Stimulated activated CD4-positive, alpha-beta T cell treated with anti-CD3 and anti-CD28 coated beads, Interleukin-12 subunit alpha, Interleukin-12 subunit beta, amount 100 ng/mL, for 24 hours (primary cell): ENCODE measurements at places on chromosomes 16 and 17.

DNA sequence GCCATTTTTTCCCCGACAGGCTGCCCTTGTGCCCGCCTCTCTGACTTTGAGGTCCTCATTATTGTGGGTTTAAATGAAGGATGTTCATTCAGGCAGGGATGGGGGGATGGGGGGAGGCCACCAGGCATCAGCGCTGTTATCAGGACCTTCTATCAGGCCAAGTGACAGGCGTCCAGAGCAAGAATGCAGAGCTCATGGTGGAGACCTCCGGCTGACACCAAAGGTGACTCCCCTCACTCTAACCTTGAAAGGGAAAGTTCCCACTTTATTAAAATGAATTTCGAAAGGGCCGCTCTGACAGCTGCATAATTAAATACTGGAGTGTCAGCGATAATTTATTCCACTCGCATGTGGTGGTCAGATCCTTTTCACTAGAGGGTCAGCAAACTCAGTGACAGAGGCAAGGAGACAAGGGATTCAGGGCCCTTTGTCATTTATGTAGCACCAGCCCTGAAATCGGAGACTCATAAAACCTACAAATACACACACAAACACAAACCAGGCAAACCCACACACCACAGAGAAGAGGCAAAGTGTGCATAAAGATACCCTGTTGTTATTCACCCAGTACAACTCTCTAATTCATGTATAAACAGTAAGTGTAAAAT lies 436.0 kb downstream of the MAF start:
- DNase-seq: no peak

DNA sequence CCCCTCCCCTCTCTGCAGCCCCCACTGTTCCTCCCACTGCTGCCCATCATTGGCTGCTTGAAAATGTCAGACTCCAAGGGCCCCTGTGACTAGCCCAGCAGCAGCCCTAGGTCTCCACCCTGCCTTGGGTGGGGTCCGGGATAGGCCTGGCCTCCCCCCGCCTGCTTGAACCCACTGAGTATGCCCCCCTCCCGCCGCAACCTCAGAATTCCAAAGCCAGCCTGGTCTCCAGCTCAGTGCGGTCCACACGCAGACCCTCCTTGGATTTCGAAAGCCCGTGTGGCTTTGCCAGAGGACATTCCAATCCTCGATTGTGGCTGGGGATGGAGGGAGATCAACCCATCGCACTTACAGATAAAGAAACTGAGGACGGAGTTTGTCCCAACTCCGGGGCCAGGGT lies 6.4 kb downstream of the DPEP1 start:
- DNase-seq: no peak

GRCh38 chr17:82529914-82530300 lies 10.4 kb downstream of the FOXK2 start:
- DNase-seq: no peak

DNA sequence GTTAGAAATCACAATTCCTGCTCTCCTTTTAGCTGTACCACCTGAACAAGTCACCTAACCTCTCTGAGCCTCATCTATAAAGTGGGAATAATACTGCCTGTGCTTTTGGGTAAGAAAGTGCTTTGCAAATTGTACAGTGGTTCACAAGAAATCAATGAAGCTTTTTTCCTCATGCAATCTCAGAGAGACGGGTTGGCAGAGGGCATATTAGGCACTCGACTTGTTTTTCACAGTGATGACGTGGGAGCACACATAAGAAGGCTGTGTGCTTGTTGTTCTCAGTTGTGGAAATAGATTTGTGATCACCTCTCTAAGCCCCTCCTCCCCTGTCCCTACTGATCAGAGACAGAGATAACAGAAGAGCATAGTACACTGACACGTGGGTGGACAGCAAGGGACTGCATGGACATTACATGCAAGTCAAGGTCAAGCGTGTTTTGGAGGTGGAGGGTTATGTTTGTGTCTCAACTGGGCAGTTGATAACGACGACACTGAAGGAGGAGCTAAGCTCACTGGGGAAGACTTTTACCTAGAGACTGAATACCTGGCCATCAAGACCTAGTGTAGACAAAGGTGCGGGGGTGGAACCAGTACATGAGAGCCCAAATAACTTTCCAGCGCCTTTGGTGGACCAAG lies 1.7 kb upstream of the GPT2 start:
- no peak for DNase-seq

- DNase-seq: no peak
Observed at GRCh38 chr17:14459955-14460354, 159.1 kb downstream of the HS3ST3B1 start.

DNA sequence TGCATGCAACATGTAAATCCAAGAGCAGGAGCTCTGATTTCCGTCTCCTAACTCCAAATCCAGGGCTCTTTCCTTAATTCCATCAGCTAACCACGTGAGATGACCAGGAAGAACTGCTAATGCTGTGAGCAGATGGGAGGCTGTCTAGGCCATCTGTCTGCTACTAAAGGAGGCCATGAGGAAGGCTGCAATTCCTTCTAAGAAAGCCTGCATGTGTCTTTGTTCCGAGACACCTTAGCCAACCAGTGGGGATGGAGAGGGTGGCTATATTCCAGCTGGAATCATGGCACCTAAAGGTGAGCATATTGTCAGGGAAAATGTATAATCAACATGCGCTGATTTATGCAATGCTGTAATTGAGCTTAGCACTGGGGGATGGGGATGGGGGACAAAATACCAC lies 267.2 kb upstream of the CDH5 start:
- DNase-seq: no peak

- DNase-seq: no peak
Observed at GRCh38 chr17:55693254-55694216, 29.1 kb downstream of the TMEM100 start.

DNA sequence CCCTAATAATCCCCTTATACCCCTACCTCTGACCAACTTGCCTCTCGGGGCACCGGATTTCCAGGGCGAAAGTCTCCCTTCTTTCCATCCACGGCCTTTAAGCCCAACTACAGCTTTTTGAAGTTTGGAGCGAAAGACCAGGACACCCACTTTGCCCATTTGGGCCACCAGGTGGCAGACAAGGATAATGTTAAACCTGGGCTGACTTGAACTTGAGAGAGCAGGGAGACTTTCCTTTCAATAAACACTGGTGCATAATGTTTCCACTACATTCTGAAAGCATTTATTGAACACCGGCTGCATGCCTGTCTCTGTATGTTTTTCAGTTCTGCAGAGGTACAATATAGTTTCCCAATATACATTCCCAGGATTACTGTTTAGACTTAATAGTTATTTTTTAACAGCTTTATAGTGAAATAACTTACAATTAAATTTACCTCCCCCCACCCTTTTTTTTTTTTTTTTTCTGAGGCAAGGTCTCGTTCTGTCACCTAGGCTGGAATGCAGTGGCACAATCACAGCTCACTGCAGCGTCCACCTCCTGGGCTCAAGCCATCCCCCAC lies 6.9 kb upstream of the CES3 start:
- peak; percentile 45 for DNase-seq

- no peak for DNase-seq
Observed at GRCh38 chr16:14307059-14307526, 236.0 kb downstream of the MRTFB start.

GRCh38 chr17:72282439-72283029 lies 161.7 kb downstream of the SOX9 start:
- DNase-seq: no peak

DNA sequence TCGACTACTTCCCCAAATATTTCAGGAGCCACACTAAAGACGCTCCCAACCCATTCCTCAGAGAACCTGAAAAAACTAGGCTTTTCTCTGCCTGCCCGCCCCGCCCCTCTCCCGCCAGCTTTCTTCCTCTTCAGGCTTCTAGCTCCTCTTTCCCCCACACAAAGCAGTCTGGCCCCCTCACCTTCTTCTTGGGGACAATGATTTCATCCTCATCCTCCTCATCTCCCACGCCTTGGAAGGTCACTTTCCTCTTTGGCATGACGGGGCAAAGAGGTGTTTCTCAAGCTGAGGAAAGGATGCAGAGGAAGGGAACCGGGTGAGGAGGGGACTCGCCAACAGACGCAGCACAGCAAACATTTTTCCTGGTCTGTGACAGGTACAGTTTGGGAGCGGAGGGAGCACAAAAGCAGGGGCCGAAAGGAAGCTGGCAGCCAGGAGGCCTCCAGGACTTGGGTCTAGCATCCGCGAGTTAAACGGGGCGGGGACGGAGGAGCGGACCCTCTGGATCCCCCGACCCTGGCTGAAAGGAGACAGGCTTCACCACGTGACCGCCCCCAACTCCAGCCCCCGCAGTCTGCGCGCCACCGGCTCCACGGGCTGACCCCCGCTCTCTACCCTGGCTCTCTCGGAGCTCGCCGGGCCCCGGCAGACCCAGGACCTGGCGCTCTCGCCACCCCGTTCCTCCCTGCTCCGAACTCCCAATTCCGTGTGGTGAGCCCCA lies 525 bp downstream of the CD2BP2 start:
- no peak for DNase-seq

GRCh38 chr16:56852401-56852730 lies 12.6 kb upstream of the SLC12A3 start:
- no peak for DNase-seq

DNA sequence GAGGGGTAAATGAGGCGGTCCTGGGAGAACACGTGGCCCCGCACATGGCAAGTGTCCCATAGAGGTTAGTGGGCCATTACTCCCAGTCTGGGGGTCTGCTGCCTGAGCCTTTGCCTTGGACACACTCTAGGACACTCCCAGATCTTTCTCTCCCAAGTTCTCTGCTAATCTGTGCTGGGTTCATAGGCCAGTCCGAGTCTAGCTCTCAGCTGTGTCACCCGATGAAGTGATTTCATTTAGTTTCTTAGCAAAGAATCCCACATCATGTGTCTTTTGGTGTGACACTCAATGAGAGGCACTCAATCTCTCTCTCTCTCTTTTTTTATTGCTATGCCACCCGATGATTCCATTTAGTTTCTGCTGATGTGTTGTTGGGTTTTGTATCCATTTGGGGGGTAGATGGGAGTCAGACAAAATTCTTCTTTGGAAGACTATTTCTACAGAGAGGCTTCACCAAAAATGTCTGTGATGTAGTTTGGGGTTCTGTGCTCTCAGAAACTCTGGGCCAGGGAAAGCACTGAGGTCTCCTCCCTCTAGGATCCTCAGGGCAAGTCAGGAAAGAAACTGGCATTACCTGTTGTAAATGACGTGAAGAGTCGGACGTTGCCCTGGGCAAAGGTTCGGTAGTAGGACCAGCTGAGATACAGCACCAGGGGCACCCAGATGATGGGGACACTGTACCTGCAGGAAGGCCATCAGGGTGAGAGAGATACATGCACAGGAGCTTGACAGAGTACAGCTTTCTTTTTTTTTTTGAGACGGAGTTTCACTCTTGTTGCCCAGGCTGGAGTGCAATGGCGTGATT lies 25.2 kb upstream of the MLKL start:
- no peak for DNase-seq

DNA sequence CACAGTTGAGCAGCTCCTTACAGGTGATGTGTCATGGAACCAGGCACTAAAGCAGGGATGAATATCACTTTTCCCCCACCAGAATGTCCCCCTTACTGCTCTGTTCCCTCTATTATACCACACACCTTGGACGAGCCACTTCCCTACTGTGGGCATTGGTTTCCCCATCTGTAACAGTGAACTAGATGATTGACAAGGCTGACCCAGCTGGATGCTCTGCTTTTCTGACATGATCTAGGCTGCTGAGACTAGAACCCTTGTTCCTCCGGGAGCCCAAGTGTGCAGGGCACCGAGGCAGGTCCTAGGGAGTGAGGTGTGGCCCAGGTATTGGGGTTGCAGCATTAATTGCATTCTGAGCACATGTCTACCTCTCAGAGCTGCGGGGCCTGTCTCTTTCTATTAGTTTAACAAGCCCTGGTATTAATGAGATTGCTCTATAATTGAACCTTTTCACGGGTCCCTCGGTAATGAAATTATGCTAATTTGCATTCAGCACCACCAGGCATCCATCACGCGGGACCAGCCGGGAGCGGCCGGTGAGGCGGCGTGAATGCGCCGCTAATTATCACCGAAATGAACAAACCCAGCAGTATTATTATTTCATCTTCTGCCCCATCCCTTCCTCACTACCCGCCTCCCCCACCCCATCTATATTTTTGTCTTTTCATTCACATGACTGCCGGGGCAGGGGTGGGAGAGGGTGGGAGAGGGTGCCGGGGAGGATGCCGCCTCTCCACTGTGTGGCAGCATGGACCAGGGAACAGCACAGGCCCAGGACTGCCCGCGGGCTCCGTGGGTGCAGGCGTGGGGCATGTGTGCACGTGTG lies 121.1 kb downstream of the CYLD start:
- DNase-seq: no peak

- no peak for DNase-seq
Observed at GRCh38 chr17:72021417-72022041, 99.3 kb upstream of the SOX9 start.

DNA sequence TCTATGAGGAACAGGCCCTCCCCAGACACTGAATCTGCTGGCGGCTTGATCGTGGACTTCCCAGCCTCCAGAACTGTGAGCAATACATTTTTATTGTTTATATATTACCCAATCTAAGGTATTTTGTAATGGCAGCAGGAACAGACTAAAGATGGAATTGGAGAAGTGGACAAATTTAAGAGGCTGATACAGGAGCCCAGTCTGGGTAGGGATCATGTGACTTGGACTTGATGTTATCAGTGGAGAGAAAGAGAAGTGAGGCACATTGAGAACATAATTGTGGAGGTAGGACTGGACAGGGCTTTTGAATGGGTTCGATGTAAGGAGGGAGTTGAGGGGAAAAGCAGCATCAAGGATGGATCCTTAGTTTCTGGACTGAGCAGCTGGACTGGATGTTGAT lies 93.8 kb downstream of the USP31 start:
- no peak for DNase-seq

GRCh38 chr17:42287305-42287976 lies 857 bp upstream of the STAT5A start:
- DNase-seq: no peak

GRCh38 chr16:23382279-23382678 lies 70.7 kb downstream of the COG7 start:
- no peak for DNase-seq

DNA sequence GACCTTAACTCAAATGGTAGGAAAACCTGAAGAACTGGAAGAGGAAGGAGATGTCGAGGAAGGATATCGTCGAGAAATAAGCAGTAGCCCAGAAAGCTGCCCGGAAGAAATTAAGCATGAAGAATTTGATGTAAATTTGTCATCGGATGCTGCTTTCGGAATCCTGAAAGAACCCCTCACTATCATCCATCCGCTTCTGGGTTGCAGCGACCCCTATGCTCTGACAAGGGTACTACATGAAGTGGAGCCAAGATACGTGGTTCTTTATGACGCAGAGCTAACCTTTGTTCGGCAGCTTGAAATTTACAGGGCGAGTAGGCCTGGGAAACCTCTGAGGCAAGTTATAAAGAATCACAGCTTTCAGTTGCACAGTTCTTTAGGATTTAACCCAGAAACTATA lies 15.5 kb downstream of the ERCC4 start:
- DNase-seq: no peak

- no peak for DNase-seq
Observed at GRCh38 chr16:80586476-80586875, 45.7 kb downstream of the DYNLRB2 start.

GRCh38 chr16:85394456-85395206 lies 218.5 kb upstream of the GSE1 start:
- DNase-seq: no peak

DNA sequence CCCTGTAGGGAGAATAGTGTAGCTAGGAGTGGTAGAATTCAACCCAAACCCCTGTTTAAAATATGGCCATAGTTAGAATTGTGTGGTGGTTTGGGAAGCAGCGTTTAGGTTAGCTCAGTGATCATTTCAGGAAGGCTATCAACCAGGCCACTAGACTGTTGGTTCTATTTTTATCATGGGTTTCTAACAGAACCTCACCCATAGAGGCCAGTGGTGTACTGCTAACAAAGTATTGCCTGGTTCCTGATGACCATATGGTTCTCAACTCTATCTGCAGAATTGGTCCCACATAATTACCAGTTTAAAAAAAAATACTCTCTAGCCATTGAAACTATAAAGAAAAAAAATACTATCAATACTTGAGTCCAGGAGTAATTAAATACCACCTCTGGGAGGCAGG lies 70.5 kb upstream of the RASL10B start:
- DNase-seq: no peak
